ENCODE measurements at places on chromosomes 2 and 18.

DNA sequence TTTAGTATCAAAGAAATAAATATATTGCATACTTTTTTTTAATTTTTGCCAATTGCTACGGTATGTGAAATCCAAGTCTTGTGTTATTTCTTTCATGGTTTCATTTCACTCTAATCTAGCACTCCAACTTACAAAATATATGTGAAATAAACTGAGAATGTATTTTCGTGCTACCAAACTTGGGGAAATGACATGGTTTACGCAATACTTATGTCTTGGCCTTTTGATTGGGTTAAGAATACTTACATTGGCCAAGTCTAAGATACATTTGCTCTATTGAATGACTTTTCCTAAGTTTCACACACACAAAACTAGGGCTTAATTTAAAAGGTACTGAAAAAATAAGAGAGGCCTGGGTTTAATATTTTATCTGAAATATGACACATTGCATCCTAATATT, 80.5 kb downstream of the VRK2 start:
- DNase-seq = no peak

GRCh38 chr2:237345891-237346640, 67.9 kb downstream of the COL6A3 start:
- DNase-seq = no peak

DNA sequence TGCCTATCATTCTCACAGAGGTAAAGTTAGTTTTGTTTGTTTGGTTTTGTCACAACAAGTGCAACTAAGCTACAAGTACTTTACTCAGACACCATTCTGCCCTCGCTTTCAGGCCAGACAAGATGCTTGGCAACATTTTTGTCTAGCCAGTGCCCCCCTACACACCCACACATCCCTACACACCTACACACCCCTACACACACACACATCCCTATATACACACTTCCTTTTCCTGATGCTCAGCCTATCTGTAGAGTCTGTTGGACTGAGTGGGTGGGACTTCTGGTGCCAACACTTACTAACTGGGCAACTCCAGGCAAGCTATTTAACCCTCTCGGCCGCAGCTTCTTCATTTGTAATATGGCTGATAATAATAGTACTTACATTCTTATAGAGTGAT, 161.4 kb downstream of the ALK start:
- DNase-seq = no peak

DNA sequence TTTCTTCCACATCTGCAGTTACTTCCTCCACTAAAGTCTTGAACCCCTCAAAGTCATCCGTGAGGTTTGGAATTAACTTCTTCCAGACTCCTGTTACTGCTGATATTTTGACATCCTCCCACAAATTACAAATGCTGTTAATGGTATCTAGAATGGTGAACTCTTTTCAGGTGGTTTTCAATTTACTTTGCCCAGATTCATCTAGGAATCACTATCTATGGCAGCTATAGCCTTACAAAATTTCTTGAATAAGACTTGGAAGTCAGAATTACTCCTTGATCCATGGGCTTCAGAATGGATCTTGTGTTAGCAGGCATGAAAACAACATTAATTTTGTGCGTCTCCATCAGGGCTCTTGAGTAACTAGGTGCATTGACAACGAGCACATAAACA, 19.9 kb downstream of the EPAS1 start:
- DNase-seq = no peak

- no peak for DNase-seq
These were observed 37.4 kb upstream of the TXNDC2 start for GRCh38 chr18:9848170-9848879.

- peak; percentile 13 for DNase-seq
These were observed 239.1 kb downstream of the KCNS3 start for GRCh38 chr2:18117592-18117991.

DNA sequence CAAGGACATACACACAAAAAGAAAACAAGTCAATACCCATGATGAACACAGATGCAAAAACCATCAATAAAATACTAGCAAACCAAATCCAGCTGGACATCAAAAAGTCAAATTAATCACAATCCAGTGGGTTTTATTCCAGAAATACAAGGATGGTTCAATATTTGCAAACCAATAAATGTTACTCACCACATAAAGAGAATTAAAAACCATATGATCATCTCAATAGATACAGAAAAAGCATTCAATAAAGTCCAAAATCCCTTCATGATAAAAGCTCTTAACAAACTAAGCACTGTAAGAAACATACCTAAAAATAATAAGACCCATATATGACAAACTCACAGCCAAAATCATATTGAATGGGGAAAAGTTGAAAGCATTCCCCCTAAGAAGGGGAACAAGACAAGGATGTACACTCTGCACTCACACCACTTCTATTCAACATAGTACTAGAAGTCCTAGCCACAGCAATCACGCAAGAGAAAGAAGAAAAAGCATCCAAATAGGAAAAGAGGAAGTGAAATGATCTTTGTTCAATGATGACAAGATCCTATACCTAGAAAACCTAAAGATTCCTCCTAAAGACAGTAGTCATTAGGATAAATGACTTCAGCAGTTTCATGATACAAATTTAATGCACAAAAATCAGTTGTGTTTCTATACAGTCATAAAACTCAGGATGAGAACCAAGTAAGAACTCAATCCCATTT, 62.6 kb downstream of the TRAPPC8 start:
- no peak for DNase-seq

- DNase-seq = no peak
These were observed 24.2 kb upstream of the ZDBF2 start for GRCh38 chr2:206250041-206250897.

DNA sequence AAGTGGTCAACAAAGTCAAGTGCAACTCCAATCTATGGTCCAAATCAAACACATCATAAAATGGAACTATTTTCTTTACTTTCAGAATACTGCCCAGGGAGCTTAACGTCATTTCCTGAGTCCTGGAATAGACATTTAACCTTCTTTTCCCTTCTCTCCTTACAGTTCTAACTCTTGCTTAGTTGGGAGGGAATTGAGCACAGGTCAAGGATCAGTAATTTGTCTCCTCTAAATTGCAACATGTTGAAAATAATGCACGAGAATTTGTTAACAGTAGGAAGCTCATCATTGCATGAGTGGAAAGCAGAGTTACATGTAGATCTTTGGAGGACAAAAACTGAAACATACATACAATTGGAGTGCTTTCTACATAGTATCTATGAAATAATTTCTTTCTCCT, 87.7 kb downstream of the MEP1B start:
- DNase-seq = no peak

- DNase-seq = no peak
These were observed 83.6 kb downstream of the FHOD3 start for GRCh38 chr18:36381075-36381474.

DNA sequence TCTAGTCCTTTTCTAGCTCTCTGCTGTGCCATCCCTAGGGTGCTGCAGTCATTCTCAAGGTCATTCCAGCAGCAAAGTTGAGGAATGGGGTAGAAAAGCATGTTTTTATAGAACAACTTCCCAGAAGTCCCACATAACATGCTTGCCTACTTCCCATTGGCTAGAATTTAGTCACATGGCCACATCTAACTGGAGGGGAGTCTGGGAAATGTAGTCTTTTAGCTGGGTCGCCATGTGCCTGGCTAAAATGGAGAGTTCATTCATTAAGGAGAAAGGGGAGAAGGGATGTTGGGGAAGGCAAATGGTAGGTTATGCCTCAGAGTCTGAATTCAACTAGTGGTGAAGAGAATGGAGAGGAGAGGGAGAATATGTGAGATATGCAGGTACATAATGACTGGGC, 85.7 kb downstream of the SLC4A3 start:
- no peak for DNase-seq

DNA sequence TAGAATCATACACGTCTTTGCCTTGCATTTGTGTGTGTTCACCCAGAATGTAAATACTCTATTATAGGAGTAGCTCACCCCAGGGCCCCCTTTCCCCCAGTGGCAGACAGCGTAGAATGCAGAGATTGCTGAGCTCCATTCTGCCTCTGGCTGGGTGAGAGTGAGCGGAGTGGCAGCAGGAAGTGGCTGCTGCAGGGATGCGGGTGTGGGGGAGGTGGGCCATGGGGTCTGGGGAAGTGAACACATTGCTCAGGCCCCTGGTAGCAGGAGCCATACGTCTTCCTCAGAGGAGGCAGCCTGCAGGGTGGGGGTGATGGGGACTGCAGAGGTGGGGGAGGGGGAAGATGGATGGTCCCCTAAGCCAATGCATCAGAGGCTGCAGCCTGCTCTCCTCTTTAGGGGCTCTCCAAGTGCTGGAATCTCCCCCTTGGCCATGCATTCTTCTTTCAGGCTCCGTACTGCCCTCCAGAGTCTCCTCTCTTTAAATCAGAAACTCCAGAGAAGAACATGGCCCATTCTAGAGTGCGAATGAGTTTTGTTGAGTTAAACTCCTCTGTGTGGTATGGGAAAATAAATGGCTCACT, 72.2 kb downstream of the CELF4 start:
- no peak for DNase-seq

DNA sequence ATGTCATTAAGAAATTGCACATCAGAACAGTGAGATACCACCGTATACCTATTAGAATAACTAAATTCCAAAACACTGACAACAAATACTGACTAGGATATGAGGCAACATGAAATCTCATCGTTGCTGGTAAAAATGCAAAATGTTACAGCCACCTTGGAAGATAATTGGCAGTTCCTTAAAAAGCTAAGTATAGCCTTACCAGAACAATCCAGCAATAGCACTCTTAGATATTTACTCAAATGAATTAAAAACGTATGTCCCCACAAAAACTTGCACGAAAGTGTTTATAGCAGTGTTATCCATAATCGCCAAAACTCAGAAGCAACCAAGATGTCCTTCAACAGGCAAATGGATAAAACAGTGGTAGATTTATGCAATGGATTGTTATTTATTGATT, 241.7 kb downstream of the EPHA4 start:
- DNase-seq = no peak

DNA sequence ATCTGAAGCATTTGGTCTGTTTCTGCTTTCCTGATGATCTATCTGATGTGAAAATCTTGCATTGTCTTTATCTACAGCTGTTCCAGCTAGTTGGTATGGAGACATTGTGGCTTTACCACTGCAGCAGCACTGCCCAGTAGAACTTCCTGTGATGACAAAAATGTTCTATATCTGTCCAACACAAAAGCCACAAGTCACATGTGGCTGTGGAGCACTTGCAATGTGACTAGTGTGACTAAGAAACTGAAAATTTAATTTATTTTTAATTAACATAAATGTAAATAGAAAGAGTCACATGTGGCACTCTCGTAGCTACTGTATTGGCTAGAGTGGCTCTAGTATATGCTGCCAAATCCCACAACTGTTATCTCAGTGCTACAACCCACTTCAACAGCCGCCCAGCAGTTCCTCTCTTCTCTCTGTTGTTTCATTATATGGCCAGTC, 425.7 kb downstream of the SETBP1 start:
- DNase-seq = no peak

DNA sequence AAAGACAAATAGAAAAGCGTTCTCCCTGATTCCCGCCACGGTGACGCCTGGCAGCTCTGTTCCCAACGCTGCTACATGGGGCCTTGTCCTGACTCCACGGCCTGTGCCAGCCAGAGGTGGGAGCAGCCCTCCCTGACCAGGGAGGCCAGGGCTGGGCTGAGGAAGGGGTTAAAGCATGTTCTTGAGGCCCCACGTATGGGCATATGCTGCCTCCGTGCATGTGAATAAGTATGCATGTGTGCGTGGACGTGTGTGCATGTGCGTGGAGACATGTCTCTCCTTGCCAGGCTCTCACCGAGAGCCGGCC, 1.6 kb upstream of the SNED1 start:
- no peak for DNase-seq

GRCh38 chr2:17543848-17544247, 3.4 kb downstream of the VSNL1 start:
- no peak for DNase-seq

DNA sequence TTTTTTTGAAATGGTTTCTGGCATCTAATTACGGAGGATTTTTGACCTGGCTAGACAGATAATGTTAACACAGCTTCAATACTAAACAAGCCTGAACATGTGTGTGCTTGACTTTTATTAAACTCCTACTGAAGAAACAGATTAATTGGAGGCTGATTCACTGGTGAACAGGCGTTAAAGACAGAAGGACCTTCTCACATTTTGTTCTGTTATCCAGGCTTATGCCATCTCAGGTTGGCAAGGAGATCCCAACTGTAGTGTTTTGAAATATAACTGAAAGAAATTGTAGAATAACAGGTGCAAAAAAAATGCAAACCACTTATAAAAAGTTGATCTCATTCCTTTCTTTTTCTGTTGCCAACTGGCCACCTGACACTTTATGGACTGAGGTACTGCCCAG, 269.6 kb downstream of the ARHGAP15 start:
- no peak for DNase-seq

DNA sequence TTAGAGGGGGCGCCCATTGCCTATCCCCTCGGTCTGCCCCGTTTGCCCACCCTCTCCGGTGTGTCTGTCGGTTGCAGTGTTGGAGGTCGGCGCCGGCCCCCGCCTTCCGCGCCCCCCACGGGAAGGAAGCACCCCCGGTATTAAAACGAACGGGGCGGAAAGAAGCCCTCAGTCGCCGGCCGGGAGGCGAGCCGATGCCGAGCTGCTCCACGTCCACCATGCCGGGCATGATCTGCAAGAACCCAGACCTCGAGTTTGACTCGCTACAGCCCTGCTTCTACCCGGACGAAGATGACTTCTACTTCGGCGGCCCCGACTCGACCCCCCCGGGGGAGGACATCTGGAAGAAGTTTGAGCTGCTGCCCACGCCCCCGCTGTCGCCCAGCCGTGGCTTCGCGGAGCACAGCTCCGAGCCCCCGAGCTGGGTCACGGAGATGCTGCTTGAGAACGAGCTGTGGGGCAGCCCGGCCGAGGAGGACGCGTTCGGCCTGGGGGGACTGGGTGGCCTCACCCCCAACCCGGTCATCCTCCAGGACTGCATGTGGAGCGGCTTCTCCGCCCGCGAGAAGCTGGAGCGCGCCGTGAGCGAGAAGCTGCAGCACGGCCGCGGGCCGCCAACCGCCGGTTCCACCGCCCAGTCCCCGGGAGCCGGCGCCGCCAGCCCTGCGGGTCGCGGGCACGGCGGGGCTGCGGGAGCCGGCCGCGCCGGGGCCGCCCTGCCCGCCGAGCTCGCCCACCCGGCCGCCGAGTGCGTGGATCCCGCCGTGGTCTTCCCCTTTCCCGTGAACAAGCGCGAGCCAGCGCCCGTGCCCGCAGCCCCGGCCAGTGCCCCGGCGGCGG, 1.7 kb downstream of the MYCN start:
- no peak for DNase-seq

- no peak for DNase-seq
These were observed 1111.1 kb upstream of the KLHL29 start for GRCh38 chr2:22273853-22274252.

DNA sequence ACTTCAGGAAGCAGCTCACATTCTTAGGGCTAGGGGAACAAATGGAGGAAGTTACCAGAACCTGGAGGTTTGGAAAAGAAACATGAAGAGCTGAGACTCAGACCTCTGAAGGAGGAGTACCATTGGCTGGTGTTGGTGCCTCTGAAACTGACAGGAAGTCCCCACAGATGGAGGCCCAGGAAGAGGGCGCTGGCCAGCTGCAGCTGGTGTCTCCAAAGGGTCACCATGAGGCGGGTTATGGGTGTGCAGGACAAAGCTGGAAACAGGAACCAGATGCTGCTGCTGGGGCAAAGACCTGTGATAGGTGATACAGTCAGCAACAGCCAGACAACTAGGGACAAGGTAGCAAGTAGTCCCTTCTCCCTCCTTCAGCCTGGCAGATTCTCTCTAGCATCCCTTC, 136.5 kb upstream of the SERPINE2 start:
- DNase-seq = no peak

GRCh38 chr18:21454725-21455124, 145.8 kb downstream of the ESCO1 start:
- no peak for DNase-seq

- no peak for DNase-seq
These were observed 73.9 kb downstream of the LRRFIP1 start for GRCh38 chr2:237701033-237701858.

GRCh38 chr2:191051825-191052778, 38.1 kb upstream of the STAT1 start:
- peak; percentile 59 for DNase-seq
